HT-29 (cell line): ENCODE measurements at places on chromosomes 6 and 20. TPM values are rescaled to one million over a fixed set of nuclear protein-coding genes. Genes with fewer than 3 reads are reported as not detected.

The BHLHE23 gene
- total RNA-seq: not detected in 2 replicates

The ADA gene
- 0.39 TPM in 1 of 2 replicates, not detected in the other for total RNA-seq

The PHIP gene
- total RNA-seq: 9.5 and 9.9 TPM in 2 replicates

The MYCT1 gene
- total RNA-seq: not detected in 2 replicates

The NMBR gene
- not detected in 2 replicates for total RNA-seq

The HDGFL1 gene
- not detected in 2 replicates for total RNA-seq

The SCRT2 gene
- not detected in 2 replicates for total RNA-seq

GRCh38 chr6:1724124-1724523, 114.4 kb downstream of the FOXC1 start:
- DNase-seq: peak; percentile 7

DNA sequence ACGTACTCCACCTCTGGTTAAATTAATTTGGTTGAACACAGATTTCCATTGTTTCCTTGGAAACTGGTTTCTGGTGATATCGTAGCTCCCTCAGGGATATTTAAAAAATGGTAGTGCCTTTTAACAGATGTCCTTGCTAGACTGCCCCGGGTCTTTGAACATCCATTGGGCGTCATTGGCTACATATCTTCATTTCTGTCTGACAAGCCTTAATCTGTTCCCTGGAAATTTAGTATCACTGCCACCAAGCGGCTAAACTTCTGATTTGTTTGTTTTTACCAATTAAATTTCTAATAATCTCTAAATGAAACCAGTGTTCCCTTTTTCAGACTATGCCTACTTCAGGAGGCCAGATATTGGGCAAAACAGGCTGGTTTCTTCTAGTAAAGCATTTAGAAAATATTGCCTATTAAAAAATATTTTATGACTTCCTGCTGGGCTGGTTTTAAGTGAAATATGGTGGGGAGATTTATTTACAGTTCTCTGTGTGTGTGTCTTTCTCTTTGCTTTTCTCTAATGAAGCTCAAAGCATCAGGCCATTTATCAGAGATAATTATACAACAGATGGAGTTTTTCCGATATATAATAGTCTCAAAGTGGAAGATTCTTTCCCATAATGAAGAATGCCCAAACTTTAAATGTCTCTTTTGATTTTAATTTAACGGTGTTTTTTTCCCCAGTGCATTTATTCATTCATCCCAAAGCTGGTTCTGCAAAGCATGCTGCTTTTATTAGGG, 249.5 kb downstream of the ZFAND3 start:
- DNase-seq: no peak

- DNase-seq: no peak
Observed at GRCh38 chr6:20775981-20776380, 241.7 kb downstream of the CDKAL1 start.

GRCh38 chr6:10205120-10205519, 209.8 kb downstream of the TFAP2A start:
- DNase-seq: no peak

DNA sequence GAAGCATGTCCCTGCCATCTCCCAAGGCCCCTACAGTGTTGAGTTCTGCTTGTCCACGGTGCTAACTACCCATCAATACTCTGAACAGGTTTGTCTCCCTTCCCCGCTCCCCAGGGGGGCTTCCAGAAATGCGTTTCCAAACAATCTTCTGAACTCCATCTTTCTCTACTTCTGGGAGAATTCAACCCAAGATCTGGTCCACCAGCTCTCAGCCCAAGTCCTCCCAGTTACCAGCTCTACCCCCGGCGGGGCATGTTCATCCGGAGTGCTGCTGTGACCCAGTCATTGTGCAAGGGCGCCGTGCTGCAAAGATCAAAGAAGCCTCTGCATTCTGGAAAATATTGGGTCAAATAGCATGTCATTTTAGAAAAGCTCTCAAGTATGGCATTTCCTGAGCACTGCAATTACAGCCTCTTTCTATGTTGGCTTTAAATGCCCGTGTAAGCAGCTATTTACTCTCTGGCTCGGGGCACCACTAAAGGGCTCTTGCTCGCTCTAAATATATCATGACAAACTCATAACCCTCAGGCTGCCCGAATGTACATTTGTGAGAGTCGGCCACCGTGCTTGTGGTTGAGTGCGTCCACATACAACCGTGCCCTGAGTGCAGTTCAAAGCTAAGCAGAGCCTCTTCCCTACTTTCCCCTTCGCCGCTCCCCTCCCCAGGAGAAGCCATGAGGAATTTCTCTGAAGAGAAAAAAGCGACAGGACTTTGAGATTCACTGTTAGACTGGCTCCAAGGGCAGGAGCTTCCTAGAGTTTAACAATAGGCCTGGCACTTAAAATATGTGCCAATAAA, 71.6 kb downstream of the BANF2 start:
- no peak for DNase-seq

DNA sequence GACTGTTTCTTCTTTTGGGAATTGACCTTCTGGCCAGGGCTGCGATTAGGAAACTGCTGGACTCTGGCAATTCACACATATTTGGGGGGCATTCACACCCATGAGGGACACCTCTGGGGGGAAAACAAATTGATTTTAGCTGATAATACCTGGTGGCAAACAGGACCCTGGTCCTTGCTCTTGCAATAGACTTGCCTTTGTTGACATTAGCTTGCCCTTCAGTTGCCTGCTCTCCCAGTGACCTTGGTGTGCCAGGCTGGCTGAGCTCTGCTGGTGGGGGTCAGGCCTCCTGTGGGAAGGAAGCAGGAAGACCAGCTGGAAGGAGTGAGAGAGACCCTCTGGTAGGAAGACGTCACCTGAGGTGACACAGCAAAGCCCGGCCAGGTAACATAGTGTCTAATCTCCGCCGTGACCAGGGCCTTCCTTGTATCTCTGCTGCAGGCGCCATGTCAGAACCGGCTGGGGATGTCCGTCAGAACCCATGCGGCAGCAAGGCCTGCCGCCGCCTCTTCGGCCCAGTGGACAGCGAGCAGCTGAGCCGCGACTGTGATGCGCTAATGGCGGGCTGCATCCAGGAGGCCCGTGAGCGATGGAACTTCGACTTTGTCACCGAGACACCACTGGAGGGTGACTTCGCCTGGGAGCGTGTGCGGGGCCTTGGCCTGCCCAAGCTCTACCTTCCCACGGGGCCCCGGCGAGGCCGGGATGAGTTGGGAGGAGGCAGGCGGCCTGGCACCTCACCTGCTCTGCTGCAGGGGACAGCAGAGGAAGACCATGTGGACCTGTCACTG, 5.3 kb downstream of the CDKN1A start:
- DNase-seq: no peak

DNA sequence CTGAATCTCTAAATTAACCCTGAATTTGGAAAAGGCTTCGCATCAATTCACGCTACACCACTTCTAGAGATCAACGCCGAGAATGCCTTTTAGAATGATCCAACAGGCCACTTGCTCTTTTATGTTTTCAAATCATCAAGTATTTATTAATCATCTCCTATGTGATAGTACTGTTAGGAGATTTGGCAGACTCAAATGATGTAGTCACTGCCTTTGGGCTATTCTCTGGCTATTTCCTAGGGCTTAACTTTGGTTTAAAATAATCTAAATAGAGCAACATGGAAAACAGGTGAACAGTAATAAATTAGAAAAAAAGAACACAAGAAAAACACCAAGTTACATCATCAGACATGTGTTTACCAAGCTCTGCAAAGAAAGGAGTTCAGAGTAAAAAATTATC, 140.3 kb downstream of the TENT5A start:
- DNase-seq: no peak

- no peak for DNase-seq
Observed at GRCh38 chr6:8277769-8278168, 157.6 kb downstream of the SLC35B3 start.

DNA sequence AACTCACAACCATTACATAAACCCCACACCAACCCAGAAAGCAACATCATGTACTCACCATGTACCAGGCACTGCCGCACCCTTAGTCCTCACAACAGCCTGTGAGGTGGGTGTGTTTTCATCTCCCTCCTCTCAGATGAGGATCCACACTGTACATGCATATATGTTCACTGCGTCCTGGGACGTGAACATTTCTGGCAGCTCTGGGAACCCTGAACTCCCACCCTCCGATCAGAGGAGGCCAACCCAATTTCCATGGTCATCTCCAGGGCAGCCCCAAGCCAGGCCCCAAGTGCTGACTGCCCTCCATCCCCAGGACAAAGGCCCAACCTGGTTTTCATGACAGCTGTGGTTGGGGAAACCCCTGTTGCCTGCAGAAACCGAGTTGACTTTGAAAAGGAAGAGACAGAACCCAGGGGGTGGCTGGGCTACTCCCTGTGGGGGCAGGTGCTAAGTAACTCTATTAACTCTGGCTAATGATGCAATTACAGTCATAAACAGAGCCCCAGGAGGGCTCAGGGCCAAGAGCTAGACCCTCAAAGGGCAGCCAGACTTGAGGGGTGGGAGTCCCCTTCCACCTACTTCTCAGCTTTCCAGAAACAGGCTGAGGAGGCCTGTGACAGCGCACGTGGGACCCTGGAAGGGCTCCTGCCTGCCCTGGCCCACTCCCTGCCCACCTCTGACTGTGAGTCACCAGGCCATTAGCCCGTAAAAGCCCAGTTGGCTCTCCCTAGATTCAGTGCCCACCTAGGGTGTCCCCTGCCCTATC, 2.6 kb downstream of the TFEB start:
- DNase-seq: no peak

DNA sequence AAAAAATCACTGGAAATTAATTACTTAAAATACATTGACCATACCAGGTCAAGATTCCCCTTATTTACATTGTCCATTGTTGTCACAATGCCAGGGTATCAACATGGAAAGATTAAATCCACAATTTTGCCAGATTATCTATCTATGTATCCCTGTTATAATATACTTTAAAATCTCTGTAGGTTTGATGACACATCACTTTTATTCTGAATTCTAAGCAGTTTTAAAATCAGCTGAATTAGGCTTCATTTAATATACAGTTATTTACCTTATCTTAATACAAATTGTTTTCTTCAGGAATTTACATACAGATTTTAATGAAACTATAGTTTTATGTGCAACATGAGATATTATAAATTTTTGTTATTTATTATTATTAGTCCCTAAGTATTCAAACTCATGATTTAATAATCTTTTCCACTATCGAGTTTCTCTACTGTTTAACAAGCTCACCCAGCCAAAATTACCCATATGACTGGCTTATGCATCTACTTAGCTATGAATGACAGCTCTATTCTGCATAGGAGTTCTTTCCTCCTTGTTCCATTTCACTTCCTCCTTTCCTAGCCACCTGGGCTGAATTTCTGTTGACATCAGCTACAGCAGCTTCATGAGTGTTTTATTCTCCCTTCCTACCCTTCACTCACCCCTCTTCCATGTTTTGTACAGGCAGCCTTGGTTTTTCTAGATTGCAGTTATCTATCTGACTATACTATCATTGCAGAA, 654.2 kb upstream of the MAP3K7 start:
- no peak for DNase-seq

DNA sequence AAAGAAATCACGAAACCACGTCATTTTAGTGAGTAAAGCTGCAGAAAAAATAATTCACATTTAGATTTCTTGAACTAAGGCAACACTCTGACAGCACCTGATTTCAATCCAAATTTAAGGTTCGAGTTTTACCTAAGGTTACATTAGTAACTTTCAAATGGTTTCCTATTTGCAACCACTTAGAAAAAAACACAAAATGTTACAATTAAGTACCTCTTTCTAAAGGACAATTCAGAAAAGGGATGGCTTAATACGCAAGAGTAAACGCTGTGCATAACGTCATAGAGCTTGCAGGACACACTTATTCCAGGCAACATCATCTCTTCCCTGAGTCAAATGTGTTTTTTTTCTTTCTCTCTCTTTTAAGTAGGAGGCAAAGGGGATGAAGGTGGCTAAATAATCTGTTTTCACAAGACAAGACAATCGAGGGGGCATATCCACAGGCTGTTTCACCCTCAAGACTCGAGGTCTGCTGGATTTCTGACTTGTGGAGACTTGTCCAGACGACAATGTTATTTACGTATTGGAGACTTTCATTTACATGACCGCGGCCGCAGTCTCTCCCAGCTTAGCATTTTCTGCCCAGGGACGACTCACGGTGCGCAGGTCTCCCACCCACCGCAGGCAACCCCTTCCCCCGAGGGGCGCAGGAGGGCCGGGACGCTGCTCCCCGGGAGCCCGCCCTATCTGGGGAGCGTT, 86.0 kb downstream of the SESN1 start:
- peak; percentile 62 for DNase-seq

GRCh38 chr6:66321017-66321416, 614.0 kb upstream of the EYS start:
- no peak for DNase-seq
